ENCODE measurements at places on chromosomes 1 and 21. TPM values are rescaled to one million over a fixed set of nuclear protein-coding genes. Genes with fewer than 3 reads are reported as not detected.

DNA sequence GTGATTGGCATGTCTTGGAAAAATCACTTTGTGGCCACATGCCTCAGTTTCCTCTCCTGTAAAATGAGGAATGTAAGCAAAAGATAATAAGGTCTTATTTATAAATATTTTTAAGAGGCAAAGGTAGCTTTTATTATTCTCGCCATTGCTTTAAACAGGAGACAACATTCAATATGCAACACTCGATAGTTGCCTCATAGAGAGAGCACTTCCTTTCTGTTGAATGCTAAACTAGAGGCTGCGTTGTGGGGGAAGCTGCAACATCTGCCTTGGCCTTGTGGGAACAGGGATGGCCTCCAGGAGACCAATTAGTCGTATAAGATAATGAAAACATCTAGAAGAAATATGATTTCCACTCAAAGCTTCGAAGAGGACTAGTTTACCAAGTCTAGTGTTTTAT is 3.5 kb downstream of the OSCP1 start:
- DNase-seq = no peak

DNA sequence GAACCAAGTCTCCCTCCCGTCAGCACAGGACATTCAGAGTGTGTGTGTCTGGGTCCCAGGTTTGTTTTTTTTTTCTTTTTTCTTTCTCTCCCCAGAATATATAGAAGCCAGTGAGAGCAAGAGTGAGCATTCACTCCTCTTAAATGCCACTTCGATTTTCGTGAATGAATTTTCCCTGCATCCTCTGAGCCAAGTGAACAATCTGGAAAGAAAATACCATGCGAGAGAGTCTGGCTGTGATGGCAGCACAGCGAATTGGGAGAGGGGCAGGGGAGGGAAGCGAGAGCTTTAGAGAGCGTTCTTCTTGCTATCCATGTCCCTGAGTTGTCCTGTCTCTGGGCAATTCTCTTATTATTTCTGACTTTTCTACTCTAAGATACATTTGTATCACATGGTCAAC is 76.0 kb upstream of the RAB3GAP2 start:
- no peak for DNase-seq

DNA sequence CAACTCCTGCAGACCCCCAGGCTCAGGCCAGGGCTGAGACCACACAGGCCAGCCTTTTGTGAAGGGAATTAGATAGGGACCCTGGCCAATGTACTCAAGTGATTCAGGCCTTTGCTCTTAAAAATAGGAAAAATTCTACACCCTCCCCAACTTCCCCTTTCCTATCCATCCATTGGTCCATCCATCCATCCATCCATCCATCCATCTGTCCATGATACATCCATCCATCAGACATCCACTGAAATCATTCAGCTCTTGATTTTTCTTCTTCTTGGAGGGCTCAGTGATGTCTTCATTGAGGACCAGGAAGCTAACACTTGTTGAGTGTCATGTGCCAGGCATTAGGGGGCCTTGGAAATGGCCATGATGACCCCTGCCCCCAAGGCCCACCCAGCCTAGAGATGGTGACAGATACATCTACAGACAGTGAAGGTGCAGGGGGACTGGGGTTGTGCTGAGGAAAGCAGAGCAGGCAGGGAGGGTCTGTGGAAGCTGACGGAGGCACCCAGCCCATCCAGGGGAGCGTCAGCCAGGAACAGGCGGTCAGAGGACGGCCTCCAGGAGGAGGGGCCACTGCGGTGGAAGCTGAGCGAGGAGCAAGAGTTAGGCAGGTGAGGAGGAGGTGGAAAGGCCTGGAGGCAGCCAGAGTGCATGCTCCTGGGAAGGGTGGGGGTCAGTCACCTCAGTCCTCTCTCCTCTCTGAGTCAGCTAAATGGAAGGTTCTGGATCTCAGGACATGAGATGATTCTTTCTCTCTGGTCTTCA is 81.9 kb downstream of the EPHB2 start:
- no peak for DNase-seq

DNA sequence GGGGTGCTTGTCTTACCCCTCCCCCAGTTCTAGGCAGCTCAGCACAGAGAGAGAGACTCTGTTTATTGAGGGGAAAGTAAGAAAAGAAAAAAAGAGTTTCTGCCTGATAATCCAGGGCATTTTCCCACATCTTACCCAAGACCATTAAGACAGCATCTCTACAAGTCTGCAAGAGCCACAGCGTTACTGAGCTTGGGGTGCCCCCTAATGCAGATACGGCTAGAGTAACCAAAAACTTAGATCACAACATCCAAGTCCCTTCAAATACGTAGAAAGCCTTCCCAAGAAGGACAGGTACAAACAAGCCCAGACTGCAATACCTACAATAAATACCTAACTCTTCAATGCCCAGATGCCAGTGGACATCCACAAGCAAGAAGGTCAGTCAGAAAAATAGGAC is 6.2 kb upstream of the TEX50 start:
- no peak for DNase-seq

DNA sequence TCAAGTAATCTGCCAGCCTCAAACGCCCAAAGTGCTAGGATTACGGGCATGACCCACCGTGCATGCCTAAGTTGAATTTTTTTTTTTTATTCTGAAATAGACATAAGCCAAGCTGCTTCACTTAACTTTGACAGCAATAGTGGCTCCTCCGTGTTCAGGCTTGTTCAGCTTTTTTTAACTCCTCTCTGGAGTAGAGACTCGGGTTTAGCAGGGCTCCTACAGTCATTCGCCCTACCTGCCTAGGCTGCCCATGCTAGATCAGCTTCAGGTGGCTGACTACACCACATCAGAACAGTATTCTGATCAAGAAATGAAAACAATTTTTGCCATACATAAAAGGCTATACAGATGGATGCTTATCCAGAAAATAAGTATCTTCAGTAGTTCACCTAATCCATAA is 14.7 kb downstream of the ARID4B start:
- no peak for DNase-seq

The TRAF3IP3 gene
- total RNA-seq = 2.1 TPM

- DNase-seq = no peak
These were observed 6.5 kb downstream of the ZNF672 start for GRCh38 chr1:248844526-248844925.

GRCh38 chr1:235105051-235106043 is 23.3 kb downstream of the TOMM20 start:
- no peak for DNase-seq

All from skin of body (tissue), 3 donors.